Heart left ventricle (tissue), 16 donors: ENCODE measurements at places on chromosomes 1 and 21. TPM values are rescaled to one million over a fixed set of nuclear protein-coding genes. Genes with fewer than 3 reads are reported as not detected.

- peak; percentile 92 for DNase-seq
Measured at GRCh38 chr1:155084722-155085503, 6.3 kb downstream of the EFNA3 start.

DNA sequence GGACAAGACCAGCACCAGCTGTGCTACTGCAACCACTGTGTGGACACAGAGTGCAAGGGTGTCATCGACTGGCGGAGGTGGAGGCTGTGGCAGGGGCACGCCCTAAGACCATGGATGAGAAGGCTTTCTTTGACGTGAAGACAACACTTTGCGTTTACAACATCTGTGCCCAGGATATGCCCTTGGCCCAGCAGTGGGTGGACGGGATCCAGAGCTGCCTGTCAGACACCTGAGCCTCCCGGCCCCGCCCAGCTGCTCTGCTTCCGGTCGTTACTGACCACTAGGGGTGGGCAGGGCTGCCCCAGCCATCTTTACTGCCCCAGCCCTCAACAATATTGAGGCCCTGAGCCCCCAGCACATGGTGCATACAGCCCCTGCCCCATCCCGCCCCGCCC is 21.4 kb upstream of the NPPB start:
- no peak for DNase-seq

Gene TATDN3
- polyA plus RNA-seq: 18.2 TPM

- no peak for DNase-seq
Measured at GRCh38 chr1:175221557-175222175, 29.1 kb upstream of the KIAA0040 start.

GRCh38 chr1:241401156-241401555 is 44.2 kb upstream of the RGS7 start:
- no peak for DNase-seq

- DNase-seq: no peak
Measured at GRCh38 chr1:11379851-11380250, 99.1 kb upstream of the DISP3 start.

- DNase-seq: peak; percentile 76
Measured at GRCh38 chr1:22420455-22421053, 31.1 kb upstream of the ZBTB40 start.

Gene TNFRSF14
- 22.5 TPM for polyA plus RNA-seq

Gene CHIT1
- not detected for polyA plus RNA-seq

Gene TMEM52
- 1.6 TPM for polyA plus RNA-seq

Gene CD1D
- 2.0 TPM for polyA plus RNA-seq

DNA sequence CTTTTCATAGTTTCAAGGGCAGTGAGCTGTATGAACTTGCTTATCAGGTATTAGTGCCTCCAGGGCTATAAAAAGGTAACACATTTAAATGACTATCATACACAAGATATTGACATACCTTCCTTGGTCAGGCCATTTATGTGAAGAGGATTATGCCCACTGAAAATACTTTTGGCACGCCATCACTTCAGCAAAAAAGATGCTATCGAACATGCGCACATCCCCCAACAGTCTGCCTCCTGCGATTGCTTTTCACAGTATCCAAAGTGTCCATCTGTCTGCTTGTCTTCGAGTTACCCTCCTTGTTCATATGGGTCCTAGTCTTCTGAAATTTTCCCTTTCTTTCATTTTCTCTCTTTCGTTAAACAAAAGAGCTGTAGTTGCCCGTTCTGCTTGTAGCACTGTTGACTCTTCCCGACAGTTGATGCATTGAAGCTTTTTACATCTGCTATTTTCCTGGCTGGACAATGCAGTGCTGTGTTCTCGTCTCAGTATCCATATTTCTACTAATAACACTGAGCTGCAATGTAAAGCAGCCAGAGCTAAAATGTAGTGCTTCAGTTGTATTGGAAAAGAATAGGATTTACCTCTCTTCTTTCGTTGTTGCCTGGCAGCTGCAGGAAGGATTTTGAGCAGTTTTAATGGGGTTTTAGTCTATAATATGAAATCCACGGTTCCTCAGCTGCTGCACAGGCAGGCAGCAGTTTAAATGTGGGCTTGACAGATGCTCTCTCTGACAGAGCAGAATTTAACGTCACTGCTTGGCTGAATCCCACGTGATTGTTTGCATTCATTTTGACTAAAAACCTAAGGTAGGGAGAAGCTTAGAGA is at the start of gene B3GALT2:
Gene B3GALT2, minus strand, starts transcription at position 713 of the 831 bp plus-strand sequence. CDS start 5,051 bp downstream, outside the sequence.
- DNase-seq: peak; percentile 46

DNA sequence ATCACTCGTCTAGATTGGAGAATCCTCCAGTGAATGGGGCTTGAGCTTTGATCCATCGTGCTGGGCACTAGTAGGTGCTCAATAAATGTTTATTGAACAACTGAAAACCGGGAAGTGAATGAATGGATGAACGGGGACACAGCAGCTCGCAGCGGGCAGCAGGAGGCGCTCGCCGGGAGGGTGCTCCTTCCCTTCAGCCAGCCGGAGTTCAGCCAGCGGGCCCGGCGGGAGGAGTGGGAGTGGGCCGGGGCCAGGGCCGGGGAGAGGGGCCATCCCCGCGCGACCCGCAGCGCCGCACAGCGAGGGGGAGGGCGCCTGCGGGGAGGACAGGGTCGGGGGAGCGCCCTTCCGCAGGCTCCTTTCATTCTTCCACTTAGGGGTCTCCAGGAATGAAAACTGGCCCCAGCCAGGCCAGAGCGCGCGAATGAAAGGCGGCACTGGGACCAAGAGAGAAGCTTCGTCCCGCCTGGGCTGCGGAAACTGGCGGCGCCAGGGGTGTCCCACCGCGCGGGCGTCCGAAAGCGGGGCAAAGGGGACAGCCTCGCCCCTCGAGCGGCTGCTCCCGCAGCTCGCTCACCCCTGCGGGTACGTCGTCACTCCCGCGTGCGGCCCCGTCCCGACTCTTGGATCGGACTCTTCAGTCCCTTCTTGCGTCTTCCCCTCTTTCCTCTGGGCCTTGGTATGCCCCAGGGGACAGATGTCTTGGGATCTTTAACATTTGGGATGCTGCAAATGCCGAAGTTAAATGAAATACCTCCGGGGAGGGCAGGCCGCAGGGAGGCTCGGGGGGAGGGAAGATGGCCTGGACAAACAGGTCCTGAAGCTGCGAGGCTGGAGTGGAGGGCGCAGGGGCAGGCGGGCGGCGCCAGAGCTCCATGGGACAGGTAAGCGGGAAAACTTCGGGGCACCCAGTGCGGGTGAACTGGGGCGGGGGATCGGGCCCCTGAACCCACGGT is 3.6 kb upstream of the INAVA start:
- DNase-seq: no peak

DNA sequence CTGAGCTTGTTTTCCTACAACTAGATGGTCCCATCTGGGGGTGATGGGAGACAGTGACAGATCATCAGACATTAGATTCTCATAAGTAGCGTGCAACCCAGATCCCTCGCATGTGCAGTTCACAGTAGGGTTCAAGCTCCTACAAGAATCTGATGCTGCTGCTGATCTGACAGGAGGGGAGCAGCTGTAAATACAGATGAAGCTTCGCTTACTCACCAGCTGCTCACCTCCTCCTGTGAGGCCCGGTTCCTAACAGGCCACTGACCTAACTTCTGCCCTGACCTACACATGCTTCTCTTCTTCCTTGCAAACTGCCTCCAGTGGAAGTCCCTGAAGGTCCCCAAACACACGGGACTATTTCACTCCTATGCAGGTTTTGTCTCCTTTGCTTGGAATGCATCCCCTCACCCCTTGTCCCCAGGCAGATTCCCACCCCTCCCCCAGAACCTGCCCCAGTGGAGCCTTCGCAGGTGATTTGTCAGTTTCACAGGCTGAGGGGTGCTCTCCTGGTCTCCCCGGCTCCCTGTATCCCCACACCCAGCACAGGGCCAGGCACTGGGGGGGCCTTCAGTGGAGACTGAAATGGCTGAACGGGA is 5.7 kb upstream of the ZBTB48 start:
- no peak for DNase-seq

Gene C21orf58
- polyA plus RNA-seq: 1.8 TPM

- no peak for DNase-seq
Measured at GRCh38 chr1:7893529-7894180, 40.8 kb upstream of the UTS2 start.

Gene LENEP
- not detected for polyA plus RNA-seq

Gene ARHGAP29
- 12.5 TPM for polyA plus RNA-seq

DNA sequence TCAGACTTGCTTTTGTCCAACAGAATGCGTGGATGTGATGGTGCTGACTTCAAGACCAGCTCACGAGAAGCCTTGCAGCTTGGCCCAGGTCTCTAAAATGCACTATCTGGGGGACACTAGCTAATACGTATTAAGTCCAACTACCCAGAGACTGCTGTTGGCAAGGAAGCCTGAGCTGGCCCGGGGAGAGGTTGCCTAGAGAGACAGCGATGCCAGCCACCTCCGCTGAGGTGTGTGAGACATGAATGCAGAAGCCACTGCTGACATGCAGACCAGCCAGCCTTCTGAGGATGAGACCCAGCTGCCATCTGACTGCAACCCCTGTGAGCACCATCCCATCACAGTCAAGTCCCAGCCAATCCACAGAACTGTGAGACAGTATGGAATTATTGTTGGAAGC is 32.5 kb downstream of the THAP3 start:
- DNase-seq: peak; percentile 37

Gene OR2T12
- not detected for polyA plus RNA-seq

GRCh38 chr21:17828223-17828622 is 9.1 kb upstream of the C21orf91 start:
- no peak for DNase-seq

DNA sequence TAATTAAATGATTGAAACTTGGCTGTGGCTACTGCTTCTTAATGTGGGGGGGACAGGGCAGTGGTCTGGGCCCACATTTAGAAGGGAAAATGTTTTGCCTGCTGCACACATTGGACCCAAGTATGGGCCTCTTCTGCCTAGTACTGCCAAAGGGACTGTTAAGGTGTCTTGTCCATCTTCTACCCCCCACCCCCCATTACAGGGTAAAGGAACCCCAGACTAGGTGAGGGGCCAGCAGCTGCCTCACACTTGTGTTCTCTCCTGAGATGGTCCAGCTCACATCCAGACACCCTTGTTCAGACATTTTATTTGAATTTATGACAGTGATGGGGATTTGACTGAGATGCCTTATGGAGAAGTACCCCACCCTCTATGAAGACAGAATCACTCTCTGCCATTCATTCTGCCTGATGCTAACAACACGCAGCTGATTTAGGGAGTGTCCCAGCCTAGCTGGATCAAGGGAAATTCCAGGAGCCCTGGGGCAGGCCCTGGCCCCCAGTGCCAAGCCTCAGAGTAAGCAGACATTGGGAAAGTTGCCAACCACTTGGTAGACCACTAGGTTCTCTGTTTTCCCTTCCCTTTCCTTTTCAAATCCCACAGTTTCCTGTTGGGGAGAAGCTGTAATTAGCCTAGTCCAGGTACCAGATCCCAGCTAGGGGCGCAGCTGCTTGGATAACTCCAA is 42.1 kb downstream of the YARS1 start:
- no peak for DNase-seq

Gene RUNX3
- polyA plus RNA-seq: 0.35 TPM

GRCh38 chr1:204042516-204042915 is 30.4 kb upstream of the SOX13 start:
- no peak for DNase-seq

DNA sequence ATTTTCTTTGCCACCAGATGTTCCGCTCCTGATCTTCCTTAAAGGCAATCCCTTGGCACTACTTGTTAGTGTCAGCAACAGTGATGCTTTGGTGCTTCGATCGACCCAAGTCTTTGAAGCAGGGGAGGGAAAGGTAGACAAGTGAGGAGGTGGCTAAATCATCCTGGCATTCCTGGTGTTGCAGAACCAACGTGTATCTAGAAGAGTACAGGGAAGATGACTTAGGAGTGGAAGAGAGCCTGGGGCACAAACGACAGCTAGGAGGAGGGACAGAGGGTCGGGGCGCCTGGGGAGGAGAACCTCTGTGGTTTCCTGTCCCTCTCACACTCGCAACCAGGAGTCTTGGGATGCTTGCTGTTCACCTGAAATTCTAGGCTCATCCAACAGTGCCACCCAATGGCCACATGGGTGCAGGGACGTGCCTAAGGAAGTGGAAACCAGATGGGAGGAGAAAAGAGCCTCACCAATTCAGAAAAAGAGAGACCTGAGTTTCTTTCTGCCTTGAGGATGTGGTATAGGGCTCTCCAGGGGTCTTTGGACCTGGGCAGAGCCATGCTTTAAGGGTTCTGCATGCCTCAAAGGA is 9.5 kb upstream of the KCNA2 start:
- peak; percentile 66 for DNase-seq

Gene OR2L2
- not detected for polyA plus RNA-seq

DNA sequence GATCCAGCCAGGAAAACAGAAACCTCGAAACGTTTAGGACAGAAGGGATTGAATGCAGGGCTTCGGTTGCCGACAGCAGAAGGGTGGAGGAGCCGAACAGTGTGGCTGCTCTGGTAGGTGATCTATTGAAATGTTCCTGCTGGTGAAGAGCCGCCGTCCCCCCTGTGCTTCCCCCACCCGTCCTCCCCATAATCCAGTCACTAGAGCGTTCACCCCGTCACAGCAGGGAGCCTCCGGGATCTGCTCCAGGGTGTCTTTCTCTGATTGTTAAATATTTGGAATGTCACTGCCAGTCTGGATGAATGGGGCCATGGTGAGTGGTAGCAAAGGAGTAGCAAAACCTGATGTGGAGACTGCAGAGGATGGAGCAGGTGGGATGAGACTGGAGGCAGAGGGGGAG is 255.1 kb upstream of the CSF3R start:
- DNase-seq: no peak

Gene PADI1
- 0.04 TPM for polyA plus RNA-seq

Gene ANKRD13C
- polyA plus RNA-seq: 4.0 TPM

GRCh38 chr1:24266398-24266941 is 52.7 kb upstream of the GRHL3 start:
- DNase-seq: no peak

- no peak for DNase-seq
Measured at GRCh38 chr1:44302541-44302940, 52.5 kb downstream of the ERI3 start.

Gene CTSK
- polyA plus RNA-seq: 2.4 TPM

Gene SLC30A2
- 3.4 TPM for polyA plus RNA-seq

DNA sequence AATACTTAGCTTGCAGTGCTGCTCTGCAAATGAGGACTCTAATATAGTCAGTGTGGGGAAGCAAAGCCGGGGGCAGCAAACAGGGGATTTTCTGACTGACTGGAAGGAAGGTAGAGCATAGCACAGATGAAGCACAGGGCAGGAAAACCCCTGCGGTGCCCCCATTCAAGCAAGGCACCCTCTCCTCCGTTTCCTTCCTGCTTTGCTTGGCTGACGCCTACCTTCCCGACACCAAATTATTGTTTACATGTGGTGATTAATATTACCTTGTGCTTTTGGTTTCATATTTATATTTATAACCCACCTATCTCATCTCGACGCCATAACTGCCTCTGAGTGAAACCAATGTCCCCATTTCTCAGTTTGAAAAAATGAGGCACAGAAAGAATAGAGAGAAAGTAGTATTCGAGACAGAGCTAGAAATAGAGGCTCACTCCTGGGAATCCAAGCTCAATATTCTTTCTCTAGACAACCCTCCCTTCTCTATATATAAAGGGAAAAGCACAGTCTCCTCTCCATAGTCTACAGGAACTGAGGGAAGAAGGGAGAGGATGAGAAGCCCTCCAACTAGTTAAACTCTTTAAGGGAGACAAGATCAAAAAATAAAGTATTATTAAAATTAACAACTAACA is 41.3 kb downstream of the PIK3C2B start:
- DNase-seq: no peak
